ENCODE measurements at places on chromosomes 4 and X.

GRCh38 chrX:123188081-123188480 is 4.0 kb downstream of the GRIA3 start:
- DNase-seq, result no peak

GRCh38 chr4:23006756-23007155 is 314.0 kb downstream of the GBA3 start:
- no peak for DNase-seq

DNA sequence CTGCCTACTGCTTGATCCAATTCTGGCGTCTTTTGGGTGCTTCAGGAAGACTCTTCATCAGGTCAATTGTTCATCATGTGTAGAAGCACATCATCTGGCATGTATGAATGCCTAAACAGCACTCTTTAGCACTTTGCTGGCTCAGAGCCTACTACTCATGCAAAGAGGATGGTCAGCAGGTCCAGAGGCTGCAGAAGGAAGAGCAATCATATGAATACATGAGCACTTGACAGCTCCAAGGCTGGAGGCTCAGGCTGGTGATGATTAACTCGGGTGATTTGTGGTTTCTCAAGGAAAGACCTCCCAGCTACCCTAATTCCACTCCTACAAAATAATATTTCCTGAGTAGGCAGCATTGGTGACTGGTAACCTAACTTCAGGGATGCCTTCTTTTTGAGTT is 103.8 kb upstream of the CXCL13 start:
- no peak for DNase-seq

DNA sequence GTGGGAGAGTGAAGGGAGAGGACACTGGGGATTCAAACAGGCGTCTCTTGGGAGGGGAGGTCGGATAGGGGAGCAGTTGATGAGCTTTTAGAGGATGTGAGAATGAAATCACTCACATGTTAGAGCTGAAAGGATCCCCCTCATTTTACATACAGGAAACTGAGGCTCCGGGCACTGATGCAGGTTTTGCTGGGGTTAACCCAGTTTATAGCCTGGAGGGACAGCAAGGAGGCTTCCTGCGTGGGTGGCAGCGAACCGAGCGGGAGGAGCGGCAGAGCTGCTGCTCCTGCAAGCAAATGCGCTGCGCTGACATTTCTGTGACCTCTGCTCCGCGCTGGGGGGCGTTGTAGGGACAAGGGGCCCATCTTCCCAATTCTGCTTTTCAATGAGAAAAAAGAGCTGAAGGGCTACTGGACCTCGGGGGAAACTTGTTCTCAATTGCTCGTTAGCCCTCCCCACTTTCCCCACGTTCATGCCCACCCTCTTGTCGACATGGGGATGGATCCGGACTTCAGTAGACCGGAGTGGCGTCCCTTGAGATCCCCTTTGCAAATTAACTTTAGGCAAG is 1.2 kb upstream of the NEUROG2 start:
- no peak for DNase-seq

All from vagina (tissue), 2 donors.